ENCODE measurements at places on chromosomes 7 and 10.

- DNase-seq, result no peak
These were observed 7.1 kb downstream of the CRYGN start for GRCh38 chr7:151432658-151433521.

- no peak for DNase-seq
These were observed 1.9 kb downstream of the LRRC72 start for GRCh38 chr7:16528520-16528919.

- no peak for DNase-seq
These were observed 146.3 kb downstream of the MDFIC start for GRCh38 chr7:115068220-115068619.

DNA sequence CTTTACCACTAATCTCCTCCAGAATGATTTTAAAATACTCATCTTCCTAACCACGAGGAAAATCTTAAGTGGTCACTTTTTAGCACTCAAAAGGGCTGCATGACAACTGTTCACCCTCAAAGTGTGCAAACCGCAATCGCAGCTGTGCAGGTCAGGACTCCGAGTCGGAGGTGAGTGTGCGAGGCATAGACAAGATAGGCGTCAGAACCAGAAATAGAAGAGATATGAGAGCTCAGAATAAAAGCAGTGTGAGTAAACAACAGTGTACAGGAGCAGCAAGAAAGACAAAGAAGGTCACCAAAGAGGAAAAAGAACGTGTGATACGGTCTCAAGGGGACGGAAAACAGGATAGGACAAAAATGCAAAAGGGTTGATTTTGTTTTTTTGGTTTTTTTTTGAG lies 17.5 kb upstream of the ENO4 start:
- DNase-seq, result no peak

DNA sequence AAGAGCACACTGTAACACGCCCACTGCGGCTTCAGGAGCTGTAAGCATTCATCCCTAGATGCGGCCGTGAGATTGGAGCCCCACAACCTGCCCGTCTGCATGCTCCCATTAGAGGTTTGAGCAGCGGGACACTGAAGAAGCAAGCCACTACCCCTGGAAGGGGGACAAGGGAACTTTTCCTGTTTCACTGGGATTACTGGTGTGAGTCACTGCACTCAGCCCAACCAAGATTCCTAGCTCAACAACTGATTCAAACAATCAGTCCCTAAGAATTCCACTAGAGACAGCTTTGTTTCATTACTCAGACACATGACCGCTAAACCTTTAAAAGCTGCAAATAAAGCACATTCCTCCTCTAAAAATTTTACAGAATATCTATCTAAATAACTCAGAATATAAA lies 69.8 kb downstream of the ORC5 start:
- no peak for DNase-seq

- DNase-seq, result no peak
These were observed 205.6 kb downstream of the MDFIC start for GRCh38 chr7:115127399-115128021.

- DNase-seq, result no peak
These were observed 39.8 kb downstream of the MET start for GRCh38 chr7:116711790-116712189.

- DNase-seq, result no peak
These were observed 752 bp downstream of the KLF14 start for GRCh38 chr7:130732980-130733930.

DNA sequence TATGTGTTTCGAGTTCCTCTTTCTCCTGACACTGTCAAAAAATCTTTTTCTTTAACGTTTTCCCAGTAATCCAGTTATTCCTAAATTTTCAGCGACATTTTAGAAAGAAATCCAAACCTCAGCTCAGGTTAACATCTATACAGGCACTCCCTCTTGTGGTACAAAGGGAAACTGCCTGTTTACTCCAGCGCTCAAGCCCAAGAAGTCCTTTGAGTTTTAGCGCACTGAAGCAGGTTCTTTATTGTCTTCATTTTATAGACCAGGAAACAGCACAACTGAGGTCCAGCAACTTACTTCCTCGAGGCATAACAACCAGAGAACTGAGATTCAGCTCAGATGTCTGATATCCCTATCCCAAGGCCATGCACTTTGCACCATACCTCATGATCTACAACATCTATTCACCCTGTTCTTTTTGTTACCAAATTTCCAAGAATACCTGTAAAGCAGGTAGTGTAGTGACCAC lies 287.2 kb upstream of the MKLN1 start:
- DNase-seq, result no peak

DNA sequence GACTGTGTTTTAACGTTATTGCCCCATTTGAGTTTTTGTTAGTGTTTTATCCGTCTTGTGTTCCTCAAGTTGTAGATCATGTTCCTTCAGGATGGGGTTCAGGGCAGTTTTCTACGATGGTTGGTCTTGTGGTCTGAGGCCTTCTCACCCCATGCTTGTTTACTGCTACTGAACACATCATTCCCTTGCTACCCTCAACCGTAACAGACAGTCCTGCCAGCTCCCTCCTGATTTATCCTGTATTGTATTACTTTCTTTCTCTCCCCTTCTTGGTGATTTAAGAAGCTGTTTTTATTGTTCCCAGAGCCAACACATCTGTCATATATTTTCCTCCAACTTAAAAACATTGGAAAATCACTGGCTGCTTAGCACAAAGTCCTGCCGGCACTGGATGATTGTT lies 719.8 kb downstream of the INHBA start:
- DNase-seq, result no peak

- no peak for DNase-seq
These were observed 25.1 kb downstream of the MNX1 start for GRCh38 chr7:156985101-156985992.

DNA sequence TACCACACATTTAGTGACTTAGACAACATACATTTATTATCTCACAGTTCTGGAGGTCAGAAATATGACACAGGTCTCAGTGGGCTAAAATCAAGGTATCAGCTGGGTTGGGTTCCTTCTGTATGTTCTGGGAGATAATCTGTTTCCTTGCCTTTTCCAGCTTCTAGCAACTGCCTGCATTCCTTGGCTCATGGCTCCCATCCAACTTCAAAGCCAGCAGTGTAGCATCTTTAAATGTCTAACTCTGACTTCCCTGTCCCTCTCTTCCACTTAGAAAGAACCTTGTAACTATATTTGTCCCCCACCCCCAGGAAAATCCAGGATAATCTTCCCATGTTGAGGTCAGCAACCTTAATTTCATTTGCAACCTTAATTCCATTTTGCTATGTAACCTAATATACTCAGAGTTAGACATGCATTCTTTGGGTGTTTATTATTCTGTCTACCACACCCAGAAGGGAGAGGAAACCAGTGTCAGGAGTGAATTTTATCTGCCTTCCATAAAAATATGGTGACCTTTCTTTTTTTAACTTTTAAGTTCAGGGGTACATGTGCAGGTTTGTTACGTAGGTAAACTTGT lies 57.3 kb upstream of the SMIM30 start:
- no peak for DNase-seq

GRCh38 chr7:30764030-30764975 lies 6.9 kb upstream of the MINDY4 start:
- DNase-seq, result no peak

- DNase-seq, result no peak
These were observed 1226.4 kb downstream of the XPNPEP1 start for GRCh38 chr10:108696792-108697477.

DNA sequence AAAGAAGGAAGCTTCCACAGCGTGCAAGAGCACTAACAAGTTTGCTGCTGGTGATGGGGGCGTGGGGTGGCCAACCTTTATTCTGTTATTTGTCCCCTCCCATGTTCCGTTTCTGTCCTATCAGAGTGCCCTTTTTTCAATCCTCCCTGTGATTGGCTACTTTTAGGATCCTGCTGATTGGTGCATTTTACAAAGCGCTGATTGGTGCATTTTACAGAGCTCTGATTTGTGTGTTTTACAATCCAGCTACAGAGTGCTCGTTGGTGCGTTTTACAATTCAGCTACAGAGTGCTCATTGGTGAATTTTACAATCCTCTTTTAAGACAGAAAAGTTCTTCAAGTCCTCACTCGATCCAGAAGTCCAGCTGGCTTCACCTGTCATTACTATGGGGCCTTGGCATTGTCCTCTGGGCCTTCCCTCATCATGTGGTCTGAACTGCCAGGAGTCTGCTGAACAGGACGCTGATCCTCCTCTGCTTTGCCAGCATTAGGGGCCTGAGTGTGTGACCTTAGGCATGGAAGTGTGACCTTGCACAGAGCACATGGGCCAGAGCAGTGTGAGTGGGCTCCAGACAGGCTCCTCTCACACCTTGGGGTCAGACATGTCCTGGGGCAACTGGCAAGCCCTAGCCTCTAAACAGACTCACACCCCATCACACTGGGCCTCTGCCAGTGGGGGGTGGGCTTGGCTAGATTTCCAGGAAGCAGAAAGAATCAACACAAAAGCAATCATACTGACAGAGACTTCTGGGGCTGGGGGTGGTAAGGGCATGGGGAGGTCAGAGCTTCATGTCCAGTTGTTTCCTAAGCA lies 167.4 kb downstream of the PTPN20 start:
- DNase-seq, result no peak

- no peak for DNase-seq
These were observed 253.7 kb downstream of the DNAJB6 start for GRCh38 chr7:157590526-157590925.

- no peak for DNase-seq
These were observed 81.3 kb downstream of the C10orf105 start for GRCh38 chr10:71638064-71638821.

GRCh38 chr7:85641331-85641730 lies 454.5 kb upstream of the SEMA3D start:
- DNase-seq, result no peak

- DNase-seq, result no peak
These were observed 40.0 kb upstream of the INSIG1 start for GRCh38 chr7:155257482-155258225.

- no peak for DNase-seq
These were observed 87.9 kb downstream of the SLC37A3 start for GRCh38 chr7:140310337-140311002.

GRCh38 chr10:8583096-8583495 lies 528.6 kb downstream of the GATA3 start:
- no peak for DNase-seq

GRCh38 chr10:93481637-93482144 lies 443 bp downstream of the MYOF start:
- DNase-seq, result no peak

GRCh38 chr7:25849500-25850184 lies 302.4 kb upstream of the NFE2L3 start:
- no peak for DNase-seq

- DNase-seq, result no peak
These were observed 24.3 kb upstream of the GPR146 start for GRCh38 chr7:1019789-1020610.

- DNase-seq, result no peak
These were observed 23.7 kb downstream of the SRRM3 start for GRCh38 chr7:76225379-76225778.

GRCh38 chr10:76251841-76252671 lies 820.6 kb downstream of the LRMDA start:
- no peak for DNase-seq
